ENCODE measurements at places on chromosomes 12 and 14.

GRCh38 chr12:53736592-53736991 lies 9.3 kb upstream of the CALCOCO1 start:
- DNase-seq, result no peak

DNA sequence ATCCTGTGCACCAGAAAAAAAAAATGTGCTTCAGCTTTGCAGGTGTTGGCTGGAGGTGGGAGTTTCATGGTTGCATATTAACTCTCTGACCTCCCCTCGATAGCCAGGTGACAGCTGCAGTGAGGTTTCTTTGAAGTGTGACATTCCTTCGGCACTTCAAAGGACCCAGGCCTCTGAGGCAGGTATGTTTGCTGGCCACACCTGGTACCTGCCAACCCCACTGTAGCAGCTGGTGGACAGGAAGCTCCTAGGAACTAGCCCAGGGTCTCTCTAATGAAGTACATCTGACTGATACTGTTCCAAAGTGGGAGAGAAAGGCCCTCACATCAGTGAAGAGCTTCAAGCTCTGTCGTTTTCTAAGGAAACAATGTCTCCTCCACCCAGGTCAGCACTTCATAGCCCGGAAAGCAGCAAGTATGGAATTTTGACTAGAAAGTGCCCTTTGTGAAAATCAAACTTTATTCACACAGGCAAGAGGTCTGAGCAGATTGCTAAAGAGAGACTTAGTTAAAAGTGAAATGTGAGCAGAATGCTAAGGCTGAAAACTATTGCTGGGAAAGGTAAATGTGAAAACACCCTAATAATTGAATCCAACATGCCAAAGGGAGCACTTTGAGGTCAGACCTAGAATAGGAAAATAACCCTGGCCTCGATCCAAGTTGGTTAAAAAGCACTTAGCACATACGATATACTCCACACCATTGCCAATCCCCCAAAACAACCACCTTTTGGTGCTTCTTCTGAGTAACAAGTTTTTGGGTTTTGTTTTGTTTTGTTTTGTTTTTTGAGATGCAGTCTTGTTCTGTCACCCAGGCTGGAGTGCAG lies 71.3 kb downstream of the PHLDA1 start:
- DNase-seq, result no peak

DNA sequence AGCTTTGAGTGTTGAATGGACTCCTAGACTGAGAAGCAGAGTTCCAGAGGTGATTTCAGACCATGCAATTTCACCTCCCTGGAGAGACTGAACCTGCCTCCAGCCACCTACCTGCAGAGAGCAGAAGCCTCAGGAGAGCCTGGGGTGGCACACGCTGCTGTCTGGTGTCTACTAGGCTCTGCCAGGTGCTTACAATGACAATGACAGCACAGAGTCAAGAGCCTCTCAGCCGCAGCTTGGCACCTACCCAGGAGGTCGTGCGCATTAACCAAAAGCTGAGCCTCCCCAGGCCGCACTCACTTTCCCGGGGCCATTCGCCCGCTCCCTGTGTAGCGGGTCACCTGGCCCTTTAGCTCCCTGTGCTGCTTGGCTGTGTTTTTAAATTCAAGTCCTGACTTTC lies 63.2 kb downstream of the TESC start:
- no peak for DNase-seq

DNA sequence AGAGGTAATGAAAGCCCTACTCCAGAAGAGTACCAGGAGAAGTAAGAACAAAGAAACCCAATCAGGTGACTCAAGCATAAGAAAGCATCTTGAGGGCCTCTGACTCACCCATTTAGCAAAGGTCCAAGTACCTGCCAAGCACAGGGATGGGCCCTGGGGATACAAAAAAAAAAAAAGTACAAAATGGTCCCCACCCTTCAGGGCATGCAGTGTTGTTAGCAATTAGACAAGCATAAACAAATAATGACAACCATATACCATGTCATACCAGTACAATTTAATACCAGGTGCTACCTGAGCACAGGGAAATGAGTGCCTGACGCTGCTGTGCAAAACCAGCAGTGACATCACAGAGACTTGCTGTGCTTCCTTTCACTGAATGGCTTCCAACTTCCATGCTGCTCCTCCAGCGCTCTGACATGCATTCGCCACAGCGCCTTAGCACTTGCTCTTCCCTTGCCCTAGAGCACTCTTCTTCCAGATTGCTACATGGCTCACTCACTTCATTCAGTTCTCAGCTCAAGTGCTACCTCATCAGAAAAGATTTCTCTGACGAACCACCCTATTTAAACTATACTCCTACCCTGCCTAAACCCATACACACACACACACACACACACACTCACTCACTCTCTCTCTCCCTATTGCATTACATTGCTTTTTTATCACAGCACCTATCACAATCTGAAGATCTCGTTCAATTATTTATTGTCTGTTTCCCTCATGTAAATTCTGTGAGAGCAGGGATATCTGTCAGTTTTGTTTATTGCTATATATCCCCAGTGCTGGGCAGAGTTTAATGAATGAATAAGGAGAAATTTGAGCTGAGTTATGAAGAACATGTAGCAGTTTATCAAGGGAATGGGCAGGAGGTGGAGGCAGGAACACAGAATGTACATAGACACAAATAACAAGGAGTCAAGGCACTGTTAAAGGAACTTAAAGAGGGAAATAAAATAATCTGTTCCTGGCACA lies 12.9 kb upstream of the EPS8 start:
- no peak for DNase-seq

DNA sequence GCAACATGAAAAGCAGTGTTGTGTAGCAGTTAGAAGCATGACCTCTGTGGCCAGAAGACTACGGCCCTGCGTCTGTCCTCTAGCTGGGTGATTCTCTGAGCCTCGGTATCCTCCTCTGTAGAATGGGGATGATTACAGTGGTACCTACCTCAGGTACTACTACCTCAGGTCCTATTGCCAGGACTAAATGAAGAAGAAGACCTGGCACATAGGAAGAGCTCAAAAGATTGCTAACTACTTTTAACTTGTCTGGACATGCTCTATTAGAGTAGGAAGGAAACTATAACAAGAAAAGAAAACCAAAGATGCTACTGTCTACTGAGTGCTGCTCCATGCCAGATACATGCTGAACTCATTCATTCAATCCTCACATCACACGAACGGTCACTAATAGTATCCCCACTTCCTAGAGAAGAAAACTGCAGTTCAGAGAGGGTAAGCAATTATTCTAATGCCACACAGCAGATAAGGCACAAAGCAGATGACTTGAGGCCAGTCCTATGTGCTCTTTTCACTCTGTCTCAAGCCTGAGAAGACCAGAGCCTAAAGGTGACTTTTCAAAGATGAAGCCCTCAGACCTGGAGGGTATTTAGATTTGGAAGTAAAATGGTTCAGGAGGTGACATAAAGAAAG lies 108.1 kb upstream of the HIF1A start:
- DNase-seq, result no peak

DNA sequence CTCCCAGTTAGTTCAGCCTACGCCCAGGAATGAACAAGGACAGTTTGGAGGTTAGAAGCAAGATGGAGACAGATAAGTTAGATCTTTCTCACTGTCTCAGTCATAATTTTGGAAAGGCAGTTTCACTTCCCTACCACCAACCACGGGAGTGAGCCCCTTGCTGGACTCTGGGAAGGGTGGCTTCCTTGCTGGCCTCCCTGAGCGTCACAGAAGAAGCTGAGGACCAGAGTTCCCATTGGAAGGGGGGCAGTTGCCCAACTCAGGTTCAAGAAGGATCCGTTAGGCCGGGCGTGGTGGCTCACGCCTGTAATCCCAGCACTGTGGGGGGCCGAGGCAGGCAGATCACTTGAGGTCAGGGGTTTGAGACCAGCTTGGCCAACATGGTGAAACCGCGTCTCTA lies 106.2 kb upstream of the MAX start:
- no peak for DNase-seq

DNA sequence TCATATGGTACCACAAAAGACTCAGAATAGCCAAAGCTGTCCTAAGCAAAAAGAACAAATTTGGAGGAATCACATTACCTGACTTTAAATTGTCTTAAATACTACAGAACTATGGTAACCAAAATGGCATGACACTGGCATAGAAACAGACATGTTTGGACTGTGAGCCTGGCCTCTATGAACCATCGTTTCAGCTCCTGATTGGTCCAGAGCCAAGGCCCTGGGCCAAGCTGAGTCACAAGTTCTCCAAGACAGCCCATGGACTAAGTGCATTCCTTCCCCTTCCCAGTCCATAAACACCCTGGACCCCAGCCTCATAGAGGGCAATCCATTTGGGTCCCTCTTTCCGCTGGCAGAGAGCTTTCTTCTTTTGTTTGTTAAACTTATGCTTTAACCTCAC lies 12.1 kb upstream of the PRR4 start:
- DNase-seq, result no peak

Measured in H4 (cell line).